ENCODE measurements at places on chromosomes 2 and 18.
A peak's percentile ranks its signal among the peaks of the same experiment; 100 is the strongest.

GRCh38 chr2:236587861-236588815 lies 18.5 kb downstream of the ACKR3 start:
- DNase-seq: no peak

- no peak for DNase-seq
Observed at GRCh38 chr18:56028514-56028913, 440.5 kb upstream of the TCF4 start.

- no peak for DNase-seq
Observed at GRCh38 chr18:79850731-79851130, 53.0 kb downstream of the KCNG2 start.

DNA sequence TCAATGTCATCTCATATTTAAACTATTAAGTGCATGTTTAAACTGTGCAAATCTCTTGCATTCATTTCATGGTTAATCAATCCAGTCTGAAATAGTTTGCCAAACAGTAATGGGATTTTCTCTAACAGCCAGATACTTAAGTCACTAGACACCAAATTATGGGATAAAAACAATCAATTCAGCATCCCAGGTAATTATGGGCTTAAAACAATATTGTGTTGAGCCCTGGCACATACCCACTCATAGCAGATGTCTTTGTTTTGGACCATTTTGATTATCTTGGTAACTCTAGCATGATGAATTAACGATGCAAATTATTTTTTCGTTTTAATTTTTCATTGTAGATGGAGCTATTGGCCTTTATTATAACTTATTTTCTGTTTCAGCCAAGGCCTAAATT lies 118.5 kb upstream of the CD302 start:
- DNase-seq: no peak

DNA sequence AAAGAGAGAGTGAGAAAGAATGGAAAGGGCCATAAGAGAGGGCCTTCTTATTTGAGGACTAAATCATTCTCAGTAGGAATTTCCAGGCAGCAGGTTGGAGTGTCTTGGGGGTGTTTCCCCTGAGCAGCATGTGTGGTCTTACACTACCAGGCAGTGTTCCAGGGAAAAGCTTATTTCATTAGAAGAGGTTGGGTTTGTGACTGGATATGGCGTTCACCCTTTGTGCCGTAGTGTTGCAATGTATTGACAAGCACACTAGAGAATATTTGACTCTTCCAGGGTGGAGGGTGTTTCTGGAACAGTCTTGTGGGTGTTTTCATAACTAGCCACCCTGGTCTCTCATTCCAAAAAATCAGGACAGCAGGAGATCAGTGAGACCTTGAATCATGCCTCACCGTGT lies 105.5 kb downstream of the NRP2 start:
- DNase-seq: no peak

DNA sequence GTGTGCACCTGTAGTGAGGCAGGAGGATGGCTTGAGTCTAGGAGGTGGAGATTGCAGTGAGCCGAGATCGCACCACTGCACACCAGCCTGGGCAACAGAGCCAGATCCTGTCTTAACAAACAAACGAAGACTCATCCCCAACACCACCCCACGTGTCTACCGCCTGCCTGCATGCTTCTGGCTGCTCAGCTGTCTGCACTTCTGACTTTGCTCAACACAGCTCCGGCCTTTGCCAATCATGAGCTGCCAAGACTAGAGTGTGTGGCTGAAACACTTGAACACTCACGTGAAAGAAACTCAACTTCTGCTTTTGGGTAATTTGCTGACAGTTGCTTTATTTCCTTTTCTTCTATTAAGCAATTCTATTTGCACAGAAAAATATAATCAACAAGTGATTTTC lies 32.1 kb upstream of the SP3 start:
- DNase-seq: no peak

DNA sequence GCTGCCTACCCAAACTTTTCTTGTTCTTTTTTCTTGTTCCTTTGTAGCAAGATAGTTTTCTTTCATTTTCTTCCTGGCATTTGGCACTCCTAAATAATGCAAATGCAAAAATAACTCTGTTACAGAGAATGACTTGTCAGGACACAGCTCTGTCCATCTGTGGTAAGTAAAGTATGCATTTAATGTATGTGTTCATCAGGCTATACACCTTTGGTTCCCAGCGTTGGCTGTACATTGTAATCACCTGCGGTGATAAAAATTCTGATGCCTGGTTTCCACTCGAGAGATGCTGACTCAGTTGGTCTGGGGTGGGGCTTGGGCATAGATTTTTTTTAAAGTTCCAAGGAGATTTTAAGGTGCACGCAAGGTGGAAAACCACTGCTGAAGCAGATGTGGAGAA lies at the start of gene SERPINB13:
Gene SERPINB13 (plus strand): TSS at position 378 of the 400 bp plus-strand sequence. CDS start 1,325 bp downstream, outside the sequence.
- no peak for DNase-seq

GRCh38 chr2:19687017-19687659 lies 214.6 kb downstream of the TTC32 start:
- DNase-seq: no peak

GRCh38 chr2:216692636-216693413 lies 2.5 kb downstream of the IGFBP5 start:
- DNase-seq: peak; percentile 88

GRCh38 chr2:23772684-23773083 lies 154.2 kb downstream of the ATAD2B start:
- no peak for DNase-seq

DNA sequence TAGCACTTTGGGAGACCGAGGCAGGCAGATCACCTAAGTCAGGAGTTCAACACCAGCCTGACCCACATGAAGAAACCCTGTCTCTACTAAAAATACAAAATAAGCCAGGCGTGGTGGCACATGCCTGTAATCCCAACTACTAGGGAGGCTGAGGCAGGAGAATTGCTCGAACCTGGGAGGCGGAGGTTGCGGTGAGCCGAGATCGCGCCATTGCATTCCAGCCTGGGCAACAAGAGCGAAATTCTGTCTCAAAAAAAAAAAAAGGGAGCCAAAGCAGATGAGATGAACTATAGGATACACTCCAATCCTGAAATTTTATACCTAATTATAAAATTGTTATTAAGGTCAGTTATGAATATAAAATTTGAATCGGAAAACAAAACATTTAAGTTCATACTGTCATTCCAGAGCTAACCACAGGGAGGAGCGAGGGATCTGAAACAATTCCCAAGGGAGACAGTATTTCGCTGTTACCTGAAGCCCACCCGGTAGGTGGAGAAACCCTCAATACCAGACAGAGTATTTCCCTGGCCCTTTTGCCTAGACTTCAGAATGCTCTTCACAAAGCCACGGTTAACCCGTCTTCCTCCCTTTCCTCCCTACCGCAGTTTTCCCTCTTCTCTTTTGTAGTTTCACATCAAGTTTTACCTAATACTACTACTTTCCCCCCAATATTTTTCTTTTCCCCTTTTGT lies 1.4 kb downstream of the PPM1G start:
- DNase-seq: no peak

- DNase-seq: no peak
Observed at GRCh38 chr2:71330585-71331330, 824 bp upstream of the ZNF638 start.

DNA sequence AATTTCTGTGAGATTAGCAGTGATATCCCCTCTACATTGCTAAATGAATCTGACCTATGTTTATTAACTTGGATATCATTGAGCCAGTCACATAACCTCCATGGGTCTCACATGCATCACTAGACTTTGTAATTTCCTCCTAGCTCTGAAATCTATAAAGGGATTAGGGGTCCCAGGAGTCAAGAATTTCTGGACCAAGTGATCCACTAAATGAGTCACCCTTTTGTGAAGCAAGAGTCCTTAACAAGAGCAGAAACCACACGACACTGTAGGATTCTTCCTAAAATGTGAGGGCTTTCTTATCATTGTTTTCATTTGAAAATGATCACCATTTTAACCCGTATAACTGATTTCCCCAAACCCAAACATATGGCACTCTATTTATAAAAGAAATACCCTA lies 90.3 kb downstream of the DHRS9 start:
- DNase-seq: no peak

GRCh38 chr2:224893848-224894247 lies 148.4 kb downstream of the DOCK10 start:
- DNase-seq: no peak

- DNase-seq: no peak
Observed at GRCh38 chr2:47119001-47119400, 36.1 kb downstream of the STPG4 start.

- no peak for DNase-seq
Observed at GRCh38 chr2:100242476-100242875, 79.8 kb downstream of the LONRF2 start.

DNA sequence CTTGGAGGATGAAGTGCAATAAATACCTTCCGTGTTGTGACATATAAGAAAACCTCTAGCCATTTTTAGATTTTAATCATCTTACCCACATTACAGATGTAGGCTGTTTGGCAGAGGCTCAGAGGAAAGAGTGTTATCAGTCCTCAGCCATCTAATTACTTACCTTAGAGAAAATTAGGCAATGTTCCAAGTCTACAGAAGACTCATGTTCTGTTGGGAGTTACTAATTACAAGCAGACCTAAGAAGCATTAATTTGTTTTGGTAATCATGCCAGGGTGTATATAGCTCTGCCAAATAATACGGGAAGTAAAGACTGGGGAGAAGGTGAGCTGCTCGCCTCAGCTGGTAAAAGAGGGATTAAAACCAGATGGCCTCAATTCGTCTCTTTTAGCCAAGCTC lies 125.8 kb upstream of the PGAP1 start:
- peak; percentile 11 for DNase-seq

DNA sequence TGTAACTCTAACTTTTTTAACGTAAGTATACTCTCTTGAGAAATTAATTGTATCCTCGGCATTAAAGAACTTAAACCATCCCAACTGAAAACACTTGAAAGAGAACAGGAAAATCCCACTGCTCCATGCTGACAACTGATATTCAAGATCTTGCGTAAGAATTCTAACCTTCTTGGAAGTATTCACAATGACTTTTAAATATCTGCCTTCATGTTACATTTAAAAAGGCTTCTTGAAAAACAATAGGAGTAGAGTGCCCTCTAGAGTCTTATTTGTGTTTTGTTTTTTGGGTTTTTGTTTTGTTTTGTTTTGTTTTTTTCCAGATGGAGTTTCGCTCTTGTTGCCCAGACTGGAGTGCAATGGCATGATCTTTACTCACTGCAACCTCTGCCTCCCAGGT lies 65.4 kb upstream of the DNAJC10 start:
- peak; percentile 30 for DNase-seq

GRCh38 chr2:55103046-55103445 lies 52.8 kb upstream of the RTN4 start:
- no peak for DNase-seq

DNA sequence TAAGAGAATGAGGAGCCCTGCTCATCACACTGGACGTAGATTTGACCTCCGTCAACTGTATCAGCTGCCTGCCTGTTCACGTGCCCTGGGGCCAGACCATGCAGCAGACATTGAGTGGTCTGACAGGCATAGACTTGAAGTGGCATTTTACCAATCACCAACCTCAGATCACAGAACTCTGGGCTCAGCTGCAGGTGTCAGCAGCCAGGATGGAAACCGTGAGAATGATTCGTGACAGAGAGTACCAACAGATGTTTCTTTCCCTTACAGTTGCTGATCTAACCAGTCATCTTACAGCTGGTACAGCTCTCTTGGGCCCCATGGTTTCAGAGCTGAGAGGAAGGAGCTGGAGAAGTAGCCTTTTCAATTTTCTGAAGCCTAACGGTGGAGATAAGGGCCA lies 148.9 kb downstream of the EN1 start:
- no peak for DNase-seq

GRCh38 chr18:55439056-55439455 lies 148.9 kb downstream of the TCF4 start:
- DNase-seq: no peak

DNA sequence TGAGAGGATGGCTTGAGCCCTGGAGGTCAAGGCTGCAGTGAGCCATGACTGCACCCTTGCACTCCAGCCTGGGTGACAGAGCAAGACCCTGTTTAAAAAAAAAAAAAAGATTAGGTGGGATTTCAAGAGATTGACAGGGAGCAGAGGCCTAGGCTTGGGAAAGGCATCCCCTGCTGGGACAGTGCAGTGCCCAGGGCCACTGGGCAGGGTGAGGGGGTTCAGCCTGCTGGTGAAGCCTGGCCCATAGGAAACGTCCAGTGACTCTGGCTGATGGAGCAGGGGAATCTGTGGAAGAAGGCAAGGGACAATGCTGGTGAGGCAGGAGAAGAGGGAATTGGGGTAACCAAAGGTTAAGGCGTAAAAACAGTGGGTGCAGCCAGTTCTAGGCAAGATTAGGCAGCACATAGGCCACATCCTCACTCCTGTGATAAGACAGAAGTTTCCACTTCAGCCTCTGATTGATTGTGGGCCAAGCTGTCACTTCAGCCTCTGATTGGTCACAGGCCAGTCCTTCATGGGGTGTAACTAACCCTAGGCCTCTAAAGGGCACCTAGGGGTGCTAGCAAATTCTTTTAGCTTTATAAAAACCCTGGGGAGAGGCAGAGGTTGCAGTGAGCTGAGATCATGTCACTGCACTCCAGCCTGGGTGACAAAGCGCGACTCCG lies 128.6 kb downstream of the MSH2 start:
- DNase-seq: no peak

GRCh38 chr2:101380376-101380775 lies 6.9 kb downstream of the CREG2 start:
- no peak for DNase-seq

GRCh38 chr2:38650717-38651116 lies 15.2 kb upstream of the GALM start:
- DNase-seq: no peak

DNA sequence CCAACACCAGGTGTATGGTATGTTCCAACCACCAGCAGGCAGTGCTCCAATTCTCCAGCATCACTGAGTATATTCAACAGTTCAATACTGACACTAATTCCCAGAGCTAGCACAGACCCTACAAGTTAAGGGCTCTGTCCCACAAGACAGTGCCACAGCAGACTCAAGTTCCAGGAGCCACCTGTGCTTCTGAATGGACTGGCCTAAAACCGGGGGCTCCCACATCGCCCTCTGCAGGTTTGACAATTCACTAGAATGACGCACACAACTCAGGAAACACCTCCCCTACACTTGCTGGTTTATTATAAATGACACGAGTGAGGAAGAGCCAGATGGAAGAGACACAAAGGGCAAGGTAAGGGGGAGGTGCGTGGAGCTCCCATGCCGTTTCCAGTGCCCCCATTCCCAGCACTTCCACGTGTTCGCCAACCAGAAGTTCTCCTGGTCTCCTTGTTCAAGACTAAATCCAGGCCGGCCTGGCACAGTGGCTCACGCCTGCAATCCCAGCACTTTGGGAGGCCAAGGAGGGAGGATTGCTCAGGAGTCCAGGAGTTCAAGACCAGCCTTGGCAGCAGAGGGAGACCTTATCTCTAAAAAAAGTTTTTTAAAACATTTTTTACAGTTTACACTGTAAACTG lies 12.2 kb upstream of the ATP6V1B1 start:
- no peak for DNase-seq

DNA sequence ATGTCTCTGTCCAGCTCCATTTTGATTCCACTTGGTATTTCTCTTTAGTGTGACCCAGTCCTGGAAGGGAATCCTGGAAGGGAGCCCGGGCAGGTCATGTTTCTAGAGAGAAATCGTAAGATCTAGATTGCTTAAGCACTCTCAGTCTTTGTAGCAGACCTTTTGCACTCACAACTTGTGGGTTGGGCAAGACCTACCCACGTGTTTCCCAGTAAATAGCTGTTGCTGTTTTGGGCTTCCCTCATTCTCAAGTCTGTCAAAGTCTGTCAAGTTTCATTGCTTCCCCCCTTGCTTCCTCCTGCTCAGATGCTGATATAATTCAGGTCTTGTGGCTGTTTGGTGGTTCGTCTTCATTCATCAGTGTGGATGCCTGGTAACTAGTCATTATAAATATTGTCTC lies 17.4 kb upstream of the NEMP2 start:
- no peak for DNase-seq
